ENCODE measurements at places on chromosomes 1 and 21.

GRCh38 chr1:30525971-30526651, 197.3 kb downstream of the MATN1 start:
- no peak for DNase-seq

GRCh38 chr1:217885181-217885580, 254.0 kb downstream of the SPATA17 start:
- no peak for DNase-seq

- DNase-seq = no peak
Observed at GRCh38 chr1:157376681-157377080, 175.6 kb downstream of the FCRL5 start.

DNA sequence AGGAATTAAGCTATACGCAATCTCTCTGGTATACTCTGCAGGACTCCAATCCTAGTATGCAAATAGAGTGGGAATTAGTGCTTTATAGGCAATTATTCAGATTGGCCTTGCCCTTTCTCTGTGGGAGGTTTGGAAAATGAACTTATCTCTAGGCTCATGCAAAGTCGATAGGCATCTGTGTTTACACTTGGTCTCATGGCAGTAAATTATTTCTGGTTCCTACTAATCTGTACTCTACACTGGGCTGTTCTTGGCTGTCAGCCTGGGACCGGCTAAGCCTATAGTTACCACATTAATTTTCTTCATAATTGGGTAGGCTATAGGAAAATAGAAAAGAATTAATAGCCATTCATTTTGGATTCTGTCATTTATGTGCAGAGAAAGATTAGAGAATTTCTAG, 544.6 kb downstream of the AMY1C start:
- DNase-seq = no peak

DNA sequence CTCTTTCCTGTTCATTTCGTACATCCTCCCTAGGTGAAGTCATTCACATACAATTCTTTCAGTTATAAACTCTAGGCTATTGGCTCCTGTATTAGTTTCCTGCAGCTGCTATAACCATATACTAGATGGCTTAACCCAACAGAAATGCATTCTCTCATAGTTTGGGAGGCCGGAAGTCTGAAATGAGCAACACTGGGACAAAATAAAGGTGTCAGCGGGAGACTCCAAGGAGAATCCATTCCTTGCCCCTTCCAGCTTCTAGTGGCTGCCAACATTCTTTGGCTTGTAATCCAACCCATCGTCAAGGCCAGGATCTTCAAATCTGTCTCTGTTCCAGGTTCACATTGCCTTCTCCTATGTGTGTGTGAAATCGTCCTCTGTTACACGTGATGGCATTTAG, 71.3 kb downstream of the TOR3A start:
- no peak for DNase-seq

- no peak for DNase-seq
Observed at GRCh38 chr1:1355416-1355815, 2.9 kb downstream of the MXRA8 start.

DNA sequence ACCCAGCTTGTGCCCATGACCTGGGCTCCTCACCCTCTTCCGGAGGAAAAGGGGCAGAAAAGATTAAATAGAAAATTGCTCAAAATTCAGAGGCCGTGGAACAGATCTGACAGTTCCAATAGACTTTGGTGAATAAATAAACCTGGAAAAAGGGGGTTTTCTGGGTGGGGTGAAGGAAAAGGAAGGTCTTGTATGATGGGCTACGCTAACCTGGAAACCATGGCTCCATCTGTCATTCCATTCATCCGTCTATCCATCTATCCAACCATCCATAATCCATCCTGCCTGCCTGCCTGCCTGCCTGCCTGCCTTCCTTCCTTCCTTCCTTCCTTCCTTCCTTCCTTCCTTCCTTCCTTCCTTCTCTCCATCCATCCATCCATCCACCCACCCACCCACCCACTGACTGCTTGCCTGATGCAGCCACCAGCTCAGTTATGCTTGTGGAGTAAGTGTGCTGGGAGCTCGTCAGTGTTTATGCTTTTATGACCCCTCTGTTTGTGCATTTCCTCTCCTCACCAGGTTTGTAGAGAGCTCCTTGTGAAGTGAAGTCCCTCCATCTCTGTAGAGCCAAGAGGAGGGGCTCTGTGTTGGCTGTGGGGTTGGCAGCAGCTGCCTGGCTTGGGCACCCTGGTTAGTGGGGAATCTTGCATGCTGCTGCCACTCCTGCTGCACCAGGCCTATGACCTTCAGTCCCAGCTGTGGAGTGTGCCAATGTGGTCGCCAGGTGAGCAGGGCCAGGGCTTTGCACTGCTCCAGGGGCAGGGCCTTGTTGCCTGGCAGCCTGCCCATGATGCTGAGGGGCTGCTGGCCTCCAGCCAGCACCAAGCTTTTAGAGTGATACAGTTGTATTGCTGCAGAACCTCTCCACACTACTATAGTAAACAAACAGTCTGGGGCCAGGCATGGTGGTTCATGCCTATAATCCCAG, 16.0 kb upstream of the POU3F1 start:
- no peak for DNase-seq

GRCh38 chr1:150552128-150552910, 3.1 kb downstream of the ADAMTSL4 start:
- DNase-seq = no peak

GRCh38 chr1:203278082-203278884, 27.0 kb upstream of the BTG2 start:
- DNase-seq = no peak

- no peak for DNase-seq
Observed at GRCh38 chr1:162145280-162145965, 75.9 kb downstream of the NOS1AP start.

DNA sequence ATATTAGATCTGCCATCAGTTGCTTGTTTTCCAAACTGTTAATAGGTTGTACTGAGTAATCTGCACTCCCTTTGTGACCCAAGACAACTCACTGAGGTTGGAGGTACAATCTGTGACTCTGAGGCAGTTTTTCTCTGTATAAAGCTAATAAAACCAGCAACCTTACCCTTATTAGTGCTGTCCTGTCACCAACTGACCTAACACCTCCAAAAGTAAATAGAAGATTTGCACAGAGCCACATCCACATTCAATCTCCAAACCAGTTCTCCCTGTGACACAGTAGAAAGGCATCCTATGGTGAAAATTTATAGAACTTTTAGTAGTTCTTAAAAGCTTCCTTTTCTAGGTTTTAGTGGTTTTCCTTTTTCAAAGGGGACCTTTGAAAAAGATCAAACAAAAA, 140.4 kb upstream of the ADGRL2 start:
- DNase-seq = no peak

- DNase-seq = no peak
Observed at GRCh38 chr1:94418664-94419655, 771 bp downstream of the ABCD3 start.

DNA sequence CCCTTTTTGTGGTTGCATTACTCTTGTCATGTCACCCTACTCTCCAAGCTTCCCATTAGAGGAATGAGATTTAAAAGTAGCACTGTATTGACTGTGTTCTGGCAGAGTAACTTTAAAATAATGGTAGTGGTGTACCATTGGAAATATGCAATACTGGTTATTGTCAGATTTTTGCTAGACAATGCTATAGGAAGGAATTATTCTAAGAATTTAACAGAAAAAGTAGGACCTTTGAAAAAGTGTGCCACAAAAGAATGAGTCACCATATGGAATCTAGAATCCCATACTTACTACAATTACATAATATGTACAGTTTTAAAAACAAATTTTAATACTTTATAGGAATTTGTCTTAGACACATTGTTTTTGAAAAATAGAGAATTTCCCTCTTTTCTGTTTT, 13.8 kb downstream of the MIER1 start:
- DNase-seq = no peak

DNA sequence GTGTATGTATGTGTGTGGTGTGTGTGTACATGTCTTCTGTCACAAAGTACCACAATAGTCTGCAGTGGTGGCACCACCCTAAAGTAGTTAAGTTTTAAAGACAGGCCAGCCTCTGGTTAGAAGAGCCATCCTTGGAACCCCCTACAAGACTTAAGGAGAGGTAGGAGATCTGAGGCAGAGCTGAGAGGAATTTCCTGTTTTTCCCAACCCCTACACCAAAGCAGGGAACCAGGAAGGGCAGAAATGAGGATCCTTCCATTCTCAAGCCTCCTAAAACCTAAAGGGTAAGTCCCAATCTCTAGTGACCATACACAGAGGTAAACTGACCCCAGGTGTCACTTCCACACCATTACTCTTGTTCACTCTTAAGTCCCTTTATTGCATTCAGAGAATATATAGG, 11.1 kb downstream of the PEA15 start:
- DNase-seq = no peak

DNA sequence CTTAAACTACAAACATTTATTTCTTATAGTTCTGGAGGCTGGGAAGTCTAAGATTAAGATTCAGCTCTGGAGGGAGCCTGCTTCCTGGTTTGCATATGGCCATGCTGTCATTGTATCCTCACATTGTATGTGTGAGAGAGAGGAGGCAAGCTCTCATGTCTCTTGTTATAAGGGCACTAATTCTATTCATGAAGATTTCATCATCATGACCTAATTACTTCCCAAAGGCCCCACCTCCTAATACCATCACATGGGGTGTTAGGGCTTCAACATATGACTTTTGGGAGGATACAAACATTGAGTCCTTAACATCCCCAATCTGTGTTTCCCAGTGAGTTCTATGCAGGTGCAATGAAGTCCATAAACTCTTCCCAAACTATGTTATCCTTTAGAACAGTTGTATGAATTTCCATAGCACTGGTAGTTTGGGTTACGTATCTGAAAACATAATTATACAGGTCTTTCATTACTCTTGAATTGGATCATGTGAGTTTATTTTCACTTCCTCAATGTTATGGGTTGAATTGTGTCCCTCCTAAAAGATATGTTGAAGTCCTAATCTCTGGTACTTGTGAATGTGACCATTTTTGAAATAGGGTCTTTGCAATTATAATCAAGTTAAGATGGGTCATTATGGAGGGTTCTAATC, 124.2 kb downstream of the RUNX1 start:
- DNase-seq = no peak

DNA sequence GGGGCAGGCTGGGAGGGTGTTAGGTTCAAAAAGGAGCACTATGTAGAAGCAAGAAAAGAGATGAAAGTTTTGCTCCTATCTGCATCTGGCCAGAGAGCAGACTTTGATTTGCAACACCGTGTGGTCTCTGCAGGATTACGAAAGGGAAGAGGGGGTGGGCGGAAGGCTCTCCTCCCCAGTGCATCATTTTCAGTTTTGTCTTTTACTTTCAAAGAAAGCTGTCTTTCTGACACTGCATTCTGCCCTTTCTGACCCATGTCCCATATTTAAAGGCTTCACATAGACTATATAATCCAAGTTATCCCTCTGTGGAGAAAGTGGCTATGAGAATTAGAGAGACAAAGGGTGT, 126.5 kb downstream of the RHOU start:
- no peak for DNase-seq

DNA sequence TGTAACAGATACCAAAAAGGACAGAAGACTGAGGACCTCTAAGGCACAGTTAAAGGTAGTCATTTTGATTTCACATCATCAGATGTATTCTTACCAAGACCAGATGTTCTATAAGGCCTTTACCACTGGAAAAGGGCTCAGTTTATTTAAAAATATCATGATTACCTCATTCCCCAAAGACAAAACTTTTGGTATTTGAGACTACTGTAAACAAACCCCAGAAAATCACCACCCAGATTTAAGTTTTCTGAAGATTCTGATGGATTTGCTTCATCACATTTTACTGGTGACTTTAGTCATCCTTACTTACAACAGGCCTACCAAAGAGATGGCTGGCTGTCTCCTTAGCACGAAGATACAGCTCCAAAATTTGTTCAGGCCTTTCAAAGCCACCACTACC, 8.3 kb downstream of the ENAH start:
- no peak for DNase-seq
